Activated CD8-positive, alpha-beta T cell treated with anti-CD3 and anti-CD28 coated beads, Interleukin-2, amount 10 ng/mL, durations not matched to agents 7 days and 5 days (primary cell): ENCODE measurements at places on chromosomes 6 and 20.

DNA sequence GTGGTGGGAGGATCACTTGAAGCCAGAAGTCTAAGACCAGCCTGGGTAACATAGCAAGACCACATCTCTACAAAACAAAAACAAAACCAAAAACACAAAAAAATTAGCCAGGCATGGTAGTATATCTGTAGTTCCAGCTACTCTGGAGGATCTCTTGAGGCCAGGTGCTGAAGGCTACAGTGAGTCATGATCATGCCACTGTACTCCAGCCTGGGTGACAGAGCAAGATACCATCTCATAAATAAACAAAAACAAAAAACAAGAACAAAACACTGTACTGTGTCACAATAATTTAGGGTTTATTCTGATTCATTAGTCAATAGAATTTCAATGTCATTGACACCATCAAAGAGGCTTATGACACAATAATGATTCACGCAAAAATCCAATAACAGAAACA lies 1121.7 kb upstream of the MAP3K7 start:
- no peak overlapping the region for H3K4me3 ChIP-seq
- H3K27ac ChIP-seq = no peak overlapping the region
- no peak for DNase-seq
- no peaks in the 10 kb centered on the region for H3K4me1 ChIP-seq

DNA sequence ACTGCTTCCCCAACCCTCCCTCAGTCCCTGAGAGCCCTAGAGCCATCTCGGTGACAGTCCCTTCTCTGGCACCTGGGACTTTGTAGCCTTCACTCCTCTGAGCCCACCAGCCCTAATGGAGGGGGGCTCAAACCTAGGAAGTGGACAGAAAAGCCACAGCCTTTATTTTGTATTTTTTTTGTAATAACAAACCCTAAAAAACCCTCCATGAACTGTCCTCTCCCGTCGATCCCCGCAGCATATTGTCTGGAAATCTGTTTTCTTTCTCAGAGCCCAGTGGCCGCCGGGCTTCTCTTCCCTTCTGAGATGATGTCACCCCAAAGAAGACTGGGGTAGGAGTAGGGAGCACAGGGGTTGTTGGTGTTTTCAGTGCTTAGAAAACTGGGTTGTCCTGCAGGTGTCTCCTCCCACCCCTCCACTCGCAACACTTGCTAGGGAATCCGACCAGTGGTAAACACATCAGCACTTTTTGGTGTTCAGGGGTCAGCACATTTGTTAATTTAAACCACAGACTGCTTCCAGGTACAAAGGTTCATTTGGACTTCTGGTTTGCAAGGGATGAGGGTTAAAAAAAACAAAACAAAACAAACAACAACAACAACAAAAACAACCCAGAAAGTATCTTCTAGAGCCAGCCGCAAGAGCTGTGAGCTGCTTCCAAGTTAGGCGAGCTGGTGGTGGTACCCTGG lies 9.9 kb downstream of the PAX1 start:
- no peaks in the 10 kb centered on the region for H3K36me3 ChIP-seq
- H3K4me1 ChIP-seq = no peaks in the 10 kb centered on the region
- peaks cover 47% of the 10 kb centered on the region for H3K27me3 ChIP-seq
- H3K4me3 ChIP-seq = no peak overlapping the region
- no peak for DNase-seq

GRCh38 chr6:63672582-63673129 lies 37.1 kb downstream of the PHF3 start:
- no peak for DNase-seq
- no peaks in the 10 kb centered on the region for H3K27me3 ChIP-seq
- no peak overlapping the region for H3K27ac ChIP-seq
- no peak overlapping the region for H3K4me3 ChIP-seq
- H3K36me3 ChIP-seq = peaks cover 21% of the 10 kb centered on the region

GRCh38 chr20:13928901-13929300 lies 61.5 kb downstream of the SEL1L2 start:
- H3K4me3 ChIP-seq = no peak overlapping the region
- no peaks in the 10 kb centered on the region for H3K27me3 ChIP-seq
- no peaks in the 10 kb centered on the region for H3K36me3 ChIP-seq
